ENCODE measurements at places on chromosomes 13 and 19. TPM values are rescaled to one million over a fixed set of nuclear protein-coding genes. Genes with fewer than 3 reads are reported as not detected.

DNA sequence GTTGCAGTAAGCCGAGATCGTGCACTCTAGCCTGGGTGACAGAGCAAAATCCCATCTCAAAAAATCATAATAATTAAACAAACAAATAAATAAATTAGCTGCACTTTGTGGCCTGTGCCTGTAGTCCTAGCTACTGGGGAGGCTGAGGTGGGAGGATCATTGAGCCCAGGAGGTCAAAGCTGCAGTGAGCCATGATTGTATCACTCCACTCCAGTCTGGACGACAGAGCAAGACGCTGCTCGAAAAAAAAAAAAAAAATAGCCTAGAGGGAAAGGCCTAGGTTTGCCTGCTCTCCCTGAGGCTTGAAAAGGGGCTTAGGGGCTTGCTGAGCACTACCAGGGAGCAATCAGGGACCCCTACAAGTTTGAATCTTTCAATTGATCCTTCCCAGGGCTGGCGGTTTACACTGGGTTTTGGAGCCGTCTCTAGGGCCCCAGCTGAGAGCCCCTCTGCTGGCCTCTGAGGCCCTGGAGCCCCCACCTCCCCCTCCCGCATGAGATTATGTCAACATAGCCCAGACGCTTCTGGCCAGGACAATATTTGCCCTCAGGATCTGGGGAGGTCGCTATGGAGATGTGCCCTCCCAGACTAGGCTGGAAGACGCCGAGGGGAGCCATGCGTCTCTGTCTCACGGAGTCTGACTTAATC lies 10.4 kb upstream of the GIPR start:
- DNase-seq = peak; percentile 67

GRCh38 chr13:45257638-45258333 lies 56.9 kb upstream of the KCTD4 start:
- DNase-seq = no peak

DNA sequence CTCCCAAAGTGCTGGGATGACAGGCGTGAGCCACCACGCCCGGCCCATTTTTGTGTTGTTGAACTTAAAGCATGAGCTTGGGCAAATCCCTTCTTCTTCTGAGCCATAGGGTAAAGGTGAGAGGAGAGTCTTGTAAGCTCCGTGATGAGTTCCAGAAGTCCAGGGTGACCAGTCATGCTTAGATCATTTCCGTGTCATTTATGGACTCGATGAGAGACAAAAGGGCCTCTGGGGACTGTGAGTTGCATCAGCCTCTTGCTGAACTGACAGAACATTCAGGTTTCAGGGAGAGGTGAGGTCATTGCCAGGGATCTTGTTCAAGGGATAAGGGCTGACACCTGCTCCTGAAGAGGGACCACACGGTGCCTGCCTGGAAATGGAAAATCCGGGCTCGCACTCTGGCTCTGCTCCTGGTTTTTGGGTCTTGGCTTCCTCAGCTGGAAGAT lies 53.6 kb downstream of the GADD45B start:
- DNase-seq = no peak

DNA sequence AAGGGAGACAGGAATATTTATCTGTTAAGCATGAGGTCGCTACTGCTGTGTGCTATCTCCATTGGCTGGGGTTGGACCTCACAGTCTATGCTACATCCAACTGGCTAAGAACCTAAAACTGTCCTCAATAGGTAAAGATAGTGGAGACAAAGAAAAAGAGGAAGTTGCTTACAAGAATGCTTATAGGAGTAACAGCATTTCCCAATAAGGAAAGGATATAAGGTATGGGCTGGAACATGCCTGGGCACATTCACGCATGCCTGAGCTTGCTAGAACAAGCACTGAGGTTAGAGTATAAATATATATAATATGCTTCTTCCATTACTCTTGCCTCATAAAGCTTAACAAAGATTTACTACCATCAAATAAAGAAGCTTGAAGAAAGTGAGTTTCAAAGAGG lies 47.9 kb upstream of the CEACAM21 start:
- DNase-seq = no peak

- no peak for DNase-seq
Measured at GRCh38 chr19:15466851-15467733, 2.7 kb upstream of the RASAL3 start.

GRCh38 chr19:23394511-23394910 lies 760 bp downstream of the ZNF91 start:
- no peak for DNase-seq

DNA sequence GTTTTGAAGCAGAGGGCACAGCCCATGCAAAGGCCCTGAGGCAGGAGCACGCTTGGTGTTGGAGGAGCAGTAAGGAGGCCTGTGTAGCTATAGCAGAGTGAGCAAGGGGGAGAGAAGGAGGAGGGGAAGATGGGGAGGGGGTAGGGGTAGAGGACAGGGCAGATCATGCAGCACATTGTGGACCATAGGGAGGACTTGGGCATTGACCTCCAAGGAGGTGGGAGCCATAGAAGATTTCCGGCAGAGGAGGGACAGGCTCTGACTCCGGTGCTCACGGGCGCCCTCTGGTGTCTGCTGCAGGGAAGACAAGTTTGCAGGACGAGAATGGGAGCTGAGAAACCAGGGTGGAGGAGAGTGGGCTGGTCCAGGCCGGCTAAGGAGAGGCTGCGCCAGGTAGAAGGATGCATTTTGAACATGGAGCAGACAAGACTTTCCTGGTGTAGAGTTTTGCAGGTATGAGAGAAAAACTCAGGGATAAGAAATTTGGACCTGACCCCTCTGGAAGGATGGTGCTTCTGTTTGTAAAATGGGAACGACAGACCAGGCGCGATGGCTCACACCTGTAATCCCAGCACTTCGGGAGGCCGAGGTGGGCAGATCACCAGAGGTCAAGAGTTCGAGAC lies 13.7 kb upstream of the CREB3L3 start:
- peak; percentile 90 for DNase-seq

DNA sequence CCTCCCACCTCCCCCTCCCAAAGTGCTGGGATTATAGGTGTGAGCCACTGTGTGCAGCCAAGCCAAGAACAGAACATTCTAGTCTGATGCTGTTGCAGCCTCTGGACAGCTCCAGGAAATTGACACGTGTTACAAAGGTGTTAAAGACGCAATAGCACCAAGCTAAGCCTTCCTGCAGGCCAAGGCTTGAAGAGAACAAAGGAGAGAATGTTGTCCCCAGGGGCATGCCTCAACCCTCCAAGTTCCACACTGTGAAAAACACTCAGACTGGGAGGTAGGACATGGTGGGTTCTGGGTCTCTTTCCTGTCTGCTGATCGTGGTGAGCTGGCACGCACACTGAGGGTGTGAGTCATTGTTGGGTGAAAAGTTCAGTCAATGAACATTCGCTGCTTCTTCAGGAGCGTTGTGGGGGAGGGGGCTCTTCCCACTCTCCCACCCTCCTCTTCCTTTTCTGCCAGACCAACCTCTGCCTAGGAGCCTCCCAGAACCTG lies 5.3 kb upstream of the PTPRS start:
- no peak for DNase-seq

- DNase-seq = no peak
Measured at GRCh38 chr19:840519-841206, at the start of gene PRTN3. Gene PRTN3, plus strand, starts transcription at chr19:840999. Its CDS starts 10 bp downstream, at chr19:841009.

DNA sequence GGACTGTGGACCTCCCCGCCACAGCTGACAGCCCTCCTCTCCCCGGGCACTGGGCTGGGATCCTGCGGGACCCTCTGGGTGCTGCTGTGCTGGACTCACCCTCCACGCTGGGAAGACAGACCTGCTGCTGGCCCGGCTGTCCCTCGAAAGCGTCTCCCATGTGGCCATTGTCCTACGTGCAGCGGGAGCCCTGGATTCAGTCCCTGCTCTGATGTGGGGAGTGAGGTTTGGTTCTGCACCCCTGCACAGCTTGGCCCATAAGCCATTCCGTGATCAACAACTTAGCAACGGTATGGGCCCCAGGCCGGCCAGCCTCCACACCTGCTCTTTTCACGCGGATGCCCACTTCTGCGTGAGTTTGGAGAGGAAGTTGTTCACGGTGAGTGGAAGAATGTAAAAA lies 195.2 kb downstream of the TEX29 start:
- DNase-seq = peak; percentile 36

Gene MYO16
- not detected for total RNA-seq

Gene TMPRSS9
- total RNA-seq = not detected

Gene ZNF709
- 0.42 TPM for total RNA-seq
